ENCODE measurements at places on chromosomes 4 and X.
A peak's percentile ranks its signal among the peaks of the same experiment; 100 is the strongest.

DNA sequence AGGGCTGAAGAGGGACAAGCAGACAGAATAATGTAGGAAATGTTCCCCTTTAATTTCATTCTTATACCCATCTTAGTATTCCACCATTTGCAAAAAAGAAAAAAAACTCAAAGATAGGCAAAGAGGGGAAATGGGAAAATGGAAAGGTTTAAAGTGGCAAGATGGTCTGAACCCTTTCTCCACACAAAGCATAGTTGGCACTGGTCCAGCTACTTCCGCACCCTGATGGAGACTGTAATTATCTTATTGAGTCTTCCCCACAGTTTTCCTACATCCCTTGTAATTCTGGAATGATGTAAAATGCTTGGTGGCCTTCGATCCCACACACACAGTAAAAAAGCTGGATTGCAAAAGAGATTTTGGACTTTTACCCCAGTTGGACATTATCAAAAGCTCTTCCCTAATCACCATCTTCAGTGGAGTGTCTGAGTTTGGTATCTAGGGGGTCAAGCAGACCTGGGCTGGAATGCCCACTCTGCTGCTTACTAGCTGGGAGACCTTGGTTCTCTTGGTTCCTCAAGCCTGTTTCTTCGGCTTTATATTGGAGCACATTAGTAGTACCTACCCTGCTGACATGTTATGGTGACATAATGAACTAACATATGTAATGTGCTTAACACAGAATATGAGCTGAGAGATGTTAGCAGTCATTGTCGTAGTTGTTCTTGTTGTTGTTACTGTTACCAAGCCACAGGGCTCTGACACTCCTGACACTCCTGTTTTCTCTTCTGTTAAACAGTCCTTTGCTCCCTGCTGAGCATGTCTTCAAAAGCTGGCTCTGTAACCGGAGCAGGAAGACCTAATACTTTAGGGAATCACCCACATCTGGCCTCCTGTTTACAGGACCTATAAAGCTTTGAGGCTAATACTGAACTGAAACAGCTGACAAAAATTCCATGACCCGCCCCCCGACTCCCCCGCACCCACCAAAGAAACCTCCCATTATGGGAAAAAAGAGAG lies 4.7 kb downstream of the SRPX2 start:
- no peak for DNase-seq

DNA sequence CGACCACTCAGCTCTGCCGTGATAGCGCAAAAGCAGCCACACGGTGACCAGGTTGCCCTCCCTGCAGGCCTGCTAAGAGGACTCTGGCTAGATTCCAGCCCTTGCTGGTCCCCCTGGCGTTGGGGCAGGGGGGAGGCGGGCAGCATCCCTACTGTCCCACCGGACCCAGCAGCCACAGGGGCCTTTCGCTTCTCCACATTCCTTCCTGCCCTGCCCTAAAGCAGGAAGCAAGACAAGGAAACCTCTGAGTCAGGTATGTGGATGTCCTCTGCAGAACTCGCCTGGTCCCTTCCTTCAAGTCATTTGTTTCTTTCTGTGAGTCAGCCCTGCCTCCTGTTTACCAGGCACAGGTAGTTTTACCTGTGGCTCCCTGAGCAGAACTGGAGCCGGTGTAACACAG lies 60.2 kb upstream of the CLDN34 start:
- DNase-seq = no peak

DNA sequence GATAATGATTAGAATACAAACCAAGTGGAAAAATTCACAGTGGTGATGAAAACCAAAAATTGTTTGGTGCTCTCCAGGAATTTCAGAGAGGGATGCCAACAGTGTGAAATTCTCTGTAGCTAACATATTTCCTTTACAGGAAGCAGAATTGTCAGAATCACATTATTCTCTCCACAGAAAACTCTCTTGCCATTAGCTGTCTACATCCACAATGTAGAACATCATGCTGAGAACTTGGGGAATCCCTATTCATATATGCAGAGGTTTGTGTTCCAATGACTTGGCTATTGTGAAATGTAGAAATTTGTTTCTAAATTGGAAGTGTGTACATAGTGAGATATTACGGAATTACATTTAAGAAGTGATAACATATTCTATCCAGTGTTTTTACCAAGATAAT lies 142.0 kb downstream of the PCDH7 start:
- no peak for DNase-seq

- no peak for DNase-seq
Measured at GRCh38 chrX:19926095-19926494, 38.7 kb upstream of the SH3KBP1 start.

GRCh38 chr4:46844325-46844917 lies 64.6 kb downstream of the COX7B2 start:
- DNase-seq = peak; percentile 28

- DNase-seq = no peak
Measured at GRCh38 chr4:26141911-26142638, 178.7 kb upstream of the RBPJ start.

GRCh38 chr4:6733358-6734164 lies 17.6 kb downstream of the BLOC1S4 start:
- DNase-seq = no peak

DNA sequence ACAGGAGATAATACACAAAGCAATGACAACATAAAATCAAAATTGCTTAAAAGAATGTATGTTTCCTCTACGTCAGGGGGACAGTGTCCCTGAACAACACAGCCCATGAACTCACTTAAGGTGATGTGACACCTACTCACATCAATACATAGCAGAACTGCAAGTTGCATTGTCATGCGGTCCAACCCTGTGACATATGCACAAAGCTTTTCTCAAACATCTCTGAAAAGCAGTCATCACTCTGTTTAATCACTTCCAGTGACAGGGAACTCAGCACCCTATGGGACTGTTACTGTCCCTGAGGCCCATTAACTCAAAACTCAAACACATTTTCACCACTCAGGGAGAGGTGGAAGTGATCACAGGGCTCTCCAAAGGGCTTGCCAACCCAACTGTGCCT lies 2.4 kb downstream of the STX18 start:
- no peak for DNase-seq

- no peak for DNase-seq
Measured at GRCh38 chrX:115531818-115532403, 29.1 kb upstream of the PLS3 start.

DNA sequence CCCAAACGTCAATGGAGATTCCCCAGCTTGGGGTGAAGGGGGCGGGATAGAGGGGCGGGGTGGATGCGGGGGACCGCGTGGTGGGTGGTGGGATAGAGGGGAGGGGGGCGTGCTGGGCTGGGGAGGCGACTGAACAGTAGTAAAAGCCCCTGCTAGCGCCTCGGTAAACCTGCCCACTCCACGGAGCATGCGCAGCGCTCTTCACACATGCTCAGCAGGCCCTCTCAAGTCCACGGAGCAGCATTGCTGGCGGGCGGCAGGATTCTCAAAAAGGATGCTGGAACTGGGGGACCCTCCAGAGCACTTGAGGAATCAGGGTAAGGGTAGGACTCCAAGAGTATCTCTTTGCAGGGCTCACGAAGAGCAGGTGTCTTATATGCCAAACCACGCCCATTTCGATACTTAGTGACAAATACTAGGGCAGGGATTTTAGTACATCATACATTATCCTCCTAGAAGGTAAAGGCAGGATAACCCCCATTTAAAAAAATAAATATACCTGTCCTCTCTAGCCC lies 378 bp upstream of the RPS6KA6 start:
- DNase-seq = peak; percentile 57

DNA sequence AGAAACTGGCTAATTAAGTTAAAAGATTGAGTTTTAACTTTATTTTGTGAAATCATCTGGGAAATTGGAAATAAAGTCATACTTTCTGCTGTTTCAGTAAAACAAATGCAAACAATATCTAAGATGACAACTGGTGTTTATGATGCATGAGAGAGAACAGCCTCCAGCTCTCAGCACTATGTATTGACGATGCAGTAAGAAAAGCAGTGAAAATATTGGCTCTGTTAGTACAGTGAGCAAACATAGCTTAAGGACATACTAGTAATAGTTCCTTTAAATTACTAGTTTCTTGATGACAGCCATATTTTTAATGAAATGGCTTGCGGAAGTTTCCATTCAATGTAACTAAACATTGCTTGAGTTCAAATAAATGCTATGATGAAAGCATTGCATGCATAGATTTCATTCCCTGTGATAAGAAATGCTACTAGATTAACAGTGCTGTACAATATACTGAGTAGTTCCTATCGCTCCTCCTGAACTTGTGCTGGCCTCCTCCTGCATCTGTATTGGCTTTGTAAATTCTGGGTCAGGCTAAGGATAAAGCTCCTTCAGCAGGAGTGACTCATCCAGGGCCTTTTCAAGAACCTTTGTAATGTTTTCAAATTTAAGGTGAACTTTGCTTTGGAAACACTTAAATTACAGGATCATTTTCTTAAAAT lies 11.6 kb downstream of the ARHGAP24 start:
- no peak for DNase-seq

DNA sequence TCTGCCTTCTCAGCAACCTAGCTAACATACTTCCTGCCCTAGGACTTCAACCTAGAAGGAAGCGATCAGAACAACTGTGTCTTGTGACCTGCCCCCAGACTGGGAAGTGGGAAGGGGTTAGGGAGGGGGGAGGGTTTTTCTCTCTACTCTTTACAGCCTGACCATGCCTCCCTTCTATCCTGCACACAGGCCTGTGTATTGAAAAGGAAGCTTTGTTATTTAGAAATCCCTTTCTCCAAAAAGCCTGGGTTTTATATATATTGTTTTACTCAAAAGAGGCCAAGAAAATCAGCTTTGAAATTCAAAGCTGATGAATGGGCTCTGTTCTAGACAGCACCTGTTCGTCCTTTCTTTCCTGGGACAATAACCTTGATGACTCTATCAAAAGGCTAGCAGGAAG lies 35.2 kb upstream of the SMS start:
- no peak for DNase-seq

- no peak for DNase-seq
Measured at GRCh38 chr4:20091781-20092180, 159.9 kb upstream of the SLIT2 start.

DNA sequence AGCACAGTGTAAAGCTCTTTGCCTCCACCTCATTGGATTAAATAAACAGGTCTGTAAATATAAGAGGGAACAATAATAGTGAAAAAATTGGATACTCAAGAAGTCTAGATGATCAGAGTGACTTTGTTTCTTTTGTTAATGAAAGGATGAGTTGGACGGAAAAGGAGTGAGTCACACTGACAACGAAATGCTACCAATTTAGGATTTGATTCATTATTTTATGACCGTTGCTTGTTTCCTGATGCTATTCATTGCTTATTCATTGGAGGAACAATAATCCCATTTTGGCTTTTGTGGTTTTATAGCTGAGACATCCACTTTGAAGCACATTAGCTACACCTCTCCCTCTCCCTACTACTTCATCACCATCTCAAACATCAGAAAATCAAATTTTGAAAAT lies 74.4 kb upstream of the DYNLT3 start:
- DNase-seq = no peak

GRCh38 chrX:37796805-37797204 lies 16.9 kb downstream of the CYBB start:
- DNase-seq = no peak

- DNase-seq = no peak
Measured at GRCh38 chr4:140793291-140793690, 37.1 kb upstream of the TBC1D9 start.

- DNase-seq = no peak
Measured at GRCh38 chrX:44063606-44064005, 90.4 kb upstream of the NDP start.

- no peak for DNase-seq
Measured at GRCh38 chrX:139844163-139844562, 88.7 kb downstream of the ATP11C start.

DNA sequence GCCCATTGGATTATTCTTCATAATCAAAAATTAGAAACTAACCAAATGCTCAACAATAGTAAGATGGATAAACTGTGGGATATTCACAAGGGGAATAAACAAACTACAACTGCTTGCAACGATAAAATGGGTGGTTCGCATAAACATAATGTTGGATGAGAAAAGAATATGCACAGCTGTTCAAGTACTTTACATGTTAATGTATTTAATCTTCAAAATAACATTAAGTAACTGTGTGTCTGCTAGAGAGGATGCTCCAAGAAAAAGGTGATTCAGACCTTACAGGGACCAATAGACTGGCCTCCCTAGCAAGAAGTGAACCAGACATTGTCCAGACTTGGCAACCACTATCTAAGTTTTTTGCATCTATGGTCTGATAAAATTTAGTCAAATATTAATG lies 2.3 kb downstream of the PFKFB1 start:
- no peak for DNase-seq

DNA sequence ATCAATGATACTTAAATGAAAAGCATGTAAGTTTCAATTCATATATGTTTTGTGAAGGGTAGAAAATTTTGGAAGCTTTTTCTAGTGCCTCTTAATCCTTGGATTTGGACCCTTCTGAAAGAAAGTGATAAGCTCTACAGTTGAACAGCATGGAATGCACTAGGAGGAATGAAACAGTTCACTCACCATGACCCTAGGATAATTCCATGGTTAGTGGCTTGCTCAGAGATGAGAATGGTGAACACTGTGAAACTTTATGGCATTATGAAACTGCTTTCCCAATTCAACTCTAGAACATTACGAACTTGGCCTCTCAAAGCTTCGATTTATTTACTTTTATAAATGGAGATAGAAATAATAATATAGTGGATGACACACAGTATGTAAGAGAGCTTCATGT lies 88.9 kb upstream of the FAT4 start:
- DNase-seq = no peak

DNA sequence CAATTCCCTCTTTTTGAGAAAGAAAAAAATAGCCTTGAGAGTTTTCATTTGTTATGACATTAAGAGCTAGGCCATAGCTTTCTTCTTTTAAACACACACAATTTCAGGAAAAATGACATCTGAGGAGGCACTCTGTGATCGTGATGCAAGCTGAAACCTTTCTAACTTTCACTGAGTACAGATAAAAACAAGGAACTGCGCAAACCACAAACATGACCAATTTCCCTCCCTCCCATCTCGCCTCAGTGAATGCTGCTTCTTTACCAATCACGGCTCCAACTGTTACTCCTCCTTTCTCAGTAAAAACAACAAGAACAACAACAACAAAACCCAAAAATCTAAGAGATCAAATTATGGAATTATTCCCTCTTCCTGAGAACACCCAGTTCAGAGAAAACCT lies 626.8 kb downstream of the TLL1 start:
- DNase-seq = no peak

GRCh38 chr4:94649381-94650133 lies 108.2 kb upstream of the BMPR1B start:
- no peak for DNase-seq

- no peak for DNase-seq
Measured at GRCh38 chrX:17154001-17154400, 207.5 kb downstream of the REPS2 start.

- DNase-seq = no peak
Measured at GRCh38 chr4:20370274-20370673, 118.6 kb downstream of the SLIT2 start.

DNA sequence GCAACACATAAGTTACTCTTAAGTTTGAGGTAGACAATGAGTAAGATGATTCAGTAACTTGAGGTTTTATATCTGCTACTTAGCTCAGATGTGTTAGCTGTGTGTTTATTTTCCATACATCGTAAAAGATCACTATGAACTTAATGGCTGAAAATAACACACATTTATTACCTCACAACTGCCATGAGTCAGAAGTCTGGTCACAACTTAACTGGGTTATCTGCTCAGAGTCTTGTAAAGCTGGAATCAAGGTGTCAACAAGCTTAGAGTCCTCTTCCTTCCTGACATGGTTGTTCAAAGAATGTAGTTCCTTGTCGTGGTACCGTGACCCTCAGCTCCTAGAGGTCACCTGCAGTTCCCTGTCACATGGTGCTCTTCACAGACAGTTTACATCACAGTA lies 204.9 kb upstream of the MAGEB2 start:
- no peak for DNase-seq

- no peak for DNase-seq
Measured at GRCh38 chr4:7073526-7074390, 5.9 kb upstream of the GRPEL1 start.

GRCh38 chr4:1400191-1400805 lies 5.9 kb downstream of the NKX1-1 start:
- peak; percentile 7 for DNase-seq

Measured in progenitor cell of endocrine pancreas (in vitro differentiated cells).